ENCODE measurements at places on chromosomes 5 and 9. TPM values are rescaled to one million over a fixed set of nuclear protein-coding genes. Genes with fewer than 3 reads are reported as not detected.

The SPINK7 gene
- total RNA-seq = not detected

The C5orf52 gene
- not detected for total RNA-seq

The GRXCR2 gene
- total RNA-seq = not detected

The SLC1A3 gene
- 136 TPM for total RNA-seq

The IFNA13 gene
- total RNA-seq = not detected

The SLC4A9 gene
- total RNA-seq = not detected

The FOXD4L5 gene
- 0.16 TPM for total RNA-seq

The FBN2 gene
- 937 TPM for total RNA-seq

The NIPAL4 gene
- 0.12 TPM for total RNA-seq

The PNPLA7 gene
- 2.1 TPM for total RNA-seq

The RGS7BP gene
- not detected for total RNA-seq

The PRR16 gene
- 42.9 TPM for total RNA-seq

The PCDHA9 gene
- 0.36 TPM for total RNA-seq

The SDHA gene
- total RNA-seq = 86.9 TPM

The PCDHGC5 gene
- 4.7 TPM for total RNA-seq

The F2R gene
- total RNA-seq = 34.7 TPM

The FIBCD1 gene
- total RNA-seq = 5.6 TPM

The RXFP3 gene
- not detected for total RNA-seq

All from hair follicle dermal papilla cell (primary cell).